ENCODE measurements at places on chromosomes 3 and 15.

- no peak for DNase-seq
Measured at GRCh38 chr3:32958509-32958908, 7.1 kb downstream of the CCR4 start.

DNA sequence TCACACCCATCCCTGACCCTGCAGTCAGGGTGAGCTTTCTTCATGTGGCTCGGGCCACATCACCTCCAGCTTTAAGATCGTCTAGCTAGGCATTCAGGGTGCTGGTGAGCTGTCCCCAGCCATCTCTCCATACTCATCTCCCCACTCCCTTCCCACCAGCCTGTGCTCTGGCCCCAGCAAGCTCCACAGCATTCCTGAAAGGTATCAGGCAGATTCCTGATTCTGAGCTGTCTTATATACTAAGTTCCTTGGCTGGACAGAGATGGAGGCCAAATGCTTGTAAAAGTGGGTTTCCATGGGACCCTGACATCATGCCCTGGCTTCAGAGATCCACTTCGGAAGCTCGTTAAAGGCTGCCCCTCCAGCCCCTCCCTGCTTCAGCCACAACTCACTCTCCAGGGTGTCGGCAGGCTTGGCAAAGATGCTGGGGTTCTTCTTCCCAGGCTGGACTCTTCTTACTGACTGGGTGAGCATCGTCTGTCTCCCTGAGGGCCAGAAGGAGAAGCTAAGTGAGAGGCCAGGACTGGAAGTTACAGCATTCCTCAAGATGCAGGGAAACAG, 3.9 kb downstream of the CILP start:
- DNase-seq = no peak

GRCh38 chr15:48603123-48603500, 42.4 kb downstream of the FBN1 start:
- no peak for DNase-seq

DNA sequence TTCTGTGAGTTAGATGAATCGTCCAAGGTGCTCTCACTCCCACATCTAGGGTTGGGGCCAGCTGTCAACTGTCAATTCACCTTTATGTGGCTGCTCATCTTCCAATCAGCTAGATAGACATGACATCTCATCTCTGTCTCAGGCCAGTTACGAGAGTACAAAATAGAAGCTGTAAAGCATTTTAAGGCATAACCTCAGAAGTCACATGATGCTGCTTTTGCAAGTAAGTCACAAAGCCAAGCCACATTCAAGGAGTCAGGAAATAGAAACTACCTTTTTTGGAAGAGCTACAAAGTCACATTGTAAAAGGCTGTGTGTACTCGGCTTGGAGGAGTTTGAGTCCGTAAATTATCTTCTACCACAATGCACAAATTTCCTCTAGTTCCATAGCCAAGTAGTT, 5.1 kb upstream of the CCR1 start:
- no peak for DNase-seq
